Hematopoietic multipotent progenitor cell treated with erythropoietin and hydrocortisone succinate and interleukin-3 and kit ligand, for 17 days (in vitro differentiated cells): ENCODE measurements at places on chromosomes 1 and 21.

DNA sequence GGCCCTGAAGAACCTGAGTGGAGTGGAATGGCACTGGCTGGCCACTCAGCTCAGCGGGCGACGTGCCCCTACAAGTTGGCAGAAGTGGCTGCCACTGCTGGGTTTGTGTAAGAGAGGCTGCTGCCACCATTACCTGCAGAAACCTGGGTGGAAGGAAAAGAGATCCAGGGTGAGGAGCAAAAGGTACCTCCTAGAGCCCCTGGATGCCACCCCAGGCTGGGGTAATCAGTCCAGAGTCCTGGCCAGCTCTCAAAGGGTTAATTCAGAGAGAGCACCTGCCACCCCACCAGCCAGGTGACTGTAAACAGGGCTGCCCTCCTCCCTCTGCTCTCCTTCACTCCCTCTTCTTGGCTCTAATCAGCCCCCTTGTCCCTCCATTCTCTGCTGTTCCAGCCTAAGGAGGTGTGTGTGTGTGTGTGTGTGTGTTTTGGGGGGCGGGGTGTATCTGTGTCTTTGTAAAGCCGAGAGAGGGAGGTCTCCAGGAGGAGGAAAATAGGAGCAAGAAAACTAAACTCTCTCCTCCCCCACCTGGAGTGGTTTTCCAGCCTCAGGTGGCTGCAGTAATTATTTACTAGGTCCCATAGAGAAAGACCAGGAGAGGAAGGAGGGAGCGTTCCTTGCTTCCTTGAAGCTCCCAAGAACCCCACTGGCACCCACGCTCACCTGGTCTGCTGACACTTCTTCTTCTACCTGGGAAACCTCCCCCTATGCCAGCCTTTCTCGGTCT lies 12.6 kb downstream of the TRIM46 start:
- DNase-seq: no peak

- no peak for DNase-seq
Measured at GRCh38 chr1:84206375-84206774, 62.3 kb downstream of the PRKACB start.

DNA sequence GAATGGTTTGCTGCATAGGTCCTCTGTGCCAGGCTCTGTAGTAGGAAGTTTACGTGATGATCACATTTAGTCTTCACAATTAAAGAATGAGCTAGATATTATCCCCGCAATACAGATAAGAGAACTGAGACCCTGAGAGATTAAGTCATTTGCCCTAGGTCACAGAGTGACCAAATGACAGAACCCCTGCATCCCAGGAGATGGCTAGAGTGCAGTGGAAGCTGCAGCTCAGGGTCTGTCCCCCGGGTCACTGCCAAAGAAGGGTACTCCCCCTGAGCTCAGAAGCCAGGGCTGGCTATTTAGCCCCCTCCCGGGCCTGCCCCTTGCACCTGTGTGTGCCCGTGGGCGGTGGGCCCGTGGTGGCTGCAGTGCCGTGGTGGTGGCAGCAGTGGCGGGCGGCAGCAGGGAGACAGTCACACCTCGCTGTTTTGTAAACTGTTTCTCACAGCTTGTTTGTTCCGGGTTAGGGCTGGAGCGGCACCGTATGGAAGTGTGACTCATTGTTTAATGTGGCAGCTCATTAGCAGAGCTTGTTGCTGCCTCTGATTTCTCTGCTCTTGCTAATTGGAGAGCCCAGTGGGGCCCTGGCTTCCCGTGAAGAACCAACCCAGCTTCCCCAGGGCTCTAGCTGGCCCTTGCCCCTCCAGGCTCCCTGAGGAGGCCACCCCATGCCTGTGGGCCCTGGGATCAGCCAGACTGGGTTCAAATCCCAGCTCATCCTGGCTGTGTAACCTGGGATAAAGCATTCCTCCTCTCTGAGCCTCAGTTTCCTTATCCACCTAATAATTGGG lies 19.3 kb upstream of the FOXO6 start:
- no peak for DNase-seq

GRCh38 chr21:34609933-34610549 lies 4.9 kb downstream of the RCAN1 start:
- no peak for DNase-seq

DNA sequence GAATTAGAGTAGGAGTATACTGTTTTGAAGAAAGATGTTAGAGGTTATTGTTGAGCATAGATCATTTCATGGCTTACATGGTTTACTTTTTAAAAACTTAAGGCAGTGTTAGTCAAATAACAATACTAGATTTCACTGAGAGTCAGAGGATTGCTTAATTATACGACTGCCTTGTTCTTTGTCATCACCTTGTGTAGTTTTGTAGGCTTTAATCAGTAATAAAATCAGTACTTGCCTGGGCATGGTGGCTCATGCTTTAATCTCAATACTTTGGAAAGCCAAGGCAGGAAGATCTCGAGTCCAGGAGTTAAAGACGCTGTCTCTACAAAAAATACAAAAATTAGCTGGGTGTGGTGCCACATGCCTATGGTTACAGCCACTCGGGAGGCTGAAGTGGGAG lies 41.3 kb upstream of the GPR52 start:
- no peak for DNase-seq

DNA sequence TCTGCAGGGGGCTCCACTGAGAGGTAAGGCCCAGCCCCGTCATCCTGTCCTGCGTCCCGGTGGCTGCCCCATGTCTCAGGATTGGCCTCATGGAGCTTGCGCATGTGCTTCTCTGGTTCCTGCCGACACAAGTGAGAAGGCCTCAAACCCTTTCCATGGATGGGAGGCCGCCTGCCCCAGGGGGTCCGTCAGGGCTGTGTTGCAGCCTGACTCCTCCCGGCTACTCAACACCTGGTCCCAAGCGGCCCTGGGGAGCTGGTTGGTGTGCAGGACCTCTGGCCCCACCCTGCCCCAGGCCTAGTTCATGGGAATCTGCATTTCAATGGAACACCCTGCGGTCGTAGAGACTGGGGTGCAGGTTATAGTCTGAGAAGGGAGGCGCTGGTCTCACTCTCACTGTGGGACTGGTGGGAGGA lies 21.1 kb upstream of the PDE9A start:
- DNase-seq: no peak

GRCh38 chr1:200895801-200896530 lies 1.3 kb downstream of the INAVA start:
- no peak for DNase-seq

- DNase-seq: no peak
Measured at GRCh38 chr1:17799642-17800041, 44.5 kb downstream of the ACTL8 start.

DNA sequence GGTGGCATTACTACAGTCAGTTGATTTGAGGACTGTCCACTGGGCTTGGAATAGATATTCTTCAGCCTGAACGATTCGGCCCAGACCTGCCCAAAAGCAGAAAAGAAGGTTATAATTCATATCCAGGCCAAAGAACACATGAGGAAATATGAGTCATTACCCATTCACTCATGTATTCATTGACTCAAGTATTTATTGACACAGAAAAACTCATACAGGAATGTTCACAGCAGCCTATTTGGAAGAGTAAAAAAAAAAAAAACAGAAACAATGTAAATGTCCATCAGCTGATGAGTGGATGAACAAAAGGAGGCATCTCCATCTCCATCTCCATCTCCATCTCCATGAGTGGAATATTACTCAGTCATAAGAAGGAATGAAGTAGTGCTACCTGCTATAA lies 15.9 kb downstream of the ZMYND12 start:
- no peak for DNase-seq

- DNase-seq: no peak
Measured at GRCh38 chr1:36124404-36125128, 456 bp downstream of the COL8A2 start.

- DNase-seq: no peak
Measured at GRCh38 chr1:63868268-63868781, 94.5 kb downstream of the ROR1 start.

- DNase-seq: no peak
Measured at GRCh38 chr1:232726048-232726779, 79.0 kb upstream of the MAP10 start.

DNA sequence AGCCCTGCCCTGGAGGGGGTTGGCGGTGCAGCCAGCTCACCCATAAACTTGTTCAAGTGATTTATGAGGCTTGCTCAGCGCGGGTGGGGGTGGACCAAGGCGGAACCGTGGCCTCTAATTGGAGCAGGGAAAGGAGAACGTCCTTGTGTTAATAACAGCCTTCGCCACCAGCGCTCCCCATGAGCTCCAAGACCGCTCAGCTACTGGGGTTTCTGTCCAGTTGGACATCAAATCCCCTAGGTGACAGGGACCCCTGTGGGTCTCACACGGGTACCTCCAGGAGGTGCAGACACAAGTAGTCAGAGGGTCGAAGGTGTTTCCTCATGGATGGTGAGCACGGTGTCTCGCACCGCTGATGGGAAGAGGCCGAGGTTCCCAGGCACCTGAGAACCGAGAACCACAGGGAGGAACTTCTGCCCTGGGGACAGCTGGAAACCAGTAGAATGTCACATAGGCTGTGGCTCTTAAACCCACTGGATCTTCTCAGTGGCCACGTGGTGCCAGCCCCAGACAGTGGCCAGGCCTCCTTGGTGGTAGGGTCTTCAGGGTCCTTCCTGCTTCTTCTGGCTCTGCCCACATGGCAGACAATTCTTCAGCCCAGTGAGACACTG lies 3.7 kb upstream of the ACTRT2 start:
- DNase-seq: no peak

GRCh38 chr1:9115351-9116205 lies 13.3 kb downstream of the GPR157 start:
- DNase-seq: no peak

- no peak for DNase-seq
Measured at GRCh38 chr1:78011050-78011449, 6.3 kb downstream of the DNAJB4 start.

DNA sequence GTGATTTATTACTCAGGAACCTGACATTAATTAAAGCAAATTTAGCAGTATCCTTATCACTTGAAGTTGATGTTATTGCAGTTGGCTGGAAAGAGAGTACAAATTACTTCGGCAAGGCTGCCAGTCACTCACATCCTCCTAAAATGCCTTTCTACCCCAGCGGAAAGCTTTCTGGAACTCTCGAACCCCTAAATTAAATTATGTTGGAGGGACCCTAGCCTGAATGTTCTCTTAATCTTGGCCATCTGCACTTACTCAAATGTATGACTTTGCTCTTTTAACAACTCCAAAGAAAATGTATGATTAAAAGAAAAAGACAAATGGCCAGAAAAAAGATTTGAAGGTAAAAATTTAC lies 242.6 kb upstream of the USP25 start:
- no peak for DNase-seq

DNA sequence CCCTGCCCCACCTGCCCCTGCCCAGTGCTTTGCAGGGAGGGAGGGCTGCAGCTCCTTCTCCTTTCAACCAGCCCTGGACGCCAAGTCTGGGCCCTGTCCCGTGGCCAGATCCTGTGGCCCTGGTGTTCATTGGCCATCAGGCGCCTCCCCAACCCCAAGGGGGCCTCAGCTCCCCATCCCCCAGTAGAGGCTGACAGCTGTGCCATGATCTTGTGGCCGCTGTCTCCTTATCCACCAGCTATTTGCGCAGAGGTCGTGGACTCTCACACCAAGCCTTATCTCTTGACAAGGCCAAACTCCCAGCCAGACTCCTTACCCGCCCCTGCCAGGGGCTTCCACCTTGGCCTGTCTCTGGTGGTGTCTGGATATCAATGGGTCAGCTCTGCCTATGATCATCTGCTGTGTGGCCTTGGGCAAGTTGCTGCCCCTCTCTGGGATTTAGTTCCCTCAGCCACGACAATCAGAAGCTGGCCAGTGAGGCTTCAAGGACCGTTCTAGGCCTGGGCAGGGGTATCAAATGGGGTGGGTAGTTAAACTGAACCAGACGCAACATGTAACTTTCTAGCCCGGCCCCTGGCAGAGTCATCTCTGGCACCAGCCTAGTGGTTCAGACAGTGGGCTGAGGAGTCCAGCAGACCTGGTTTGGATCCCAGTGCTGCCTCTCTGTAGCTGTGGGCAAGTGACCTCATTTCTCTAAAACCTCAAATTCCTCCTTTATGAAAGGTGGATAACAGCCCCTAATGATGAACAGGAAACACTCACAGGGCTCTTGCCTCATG lies 3.3 kb upstream of the COL8A2 start:
- DNase-seq: no peak

DNA sequence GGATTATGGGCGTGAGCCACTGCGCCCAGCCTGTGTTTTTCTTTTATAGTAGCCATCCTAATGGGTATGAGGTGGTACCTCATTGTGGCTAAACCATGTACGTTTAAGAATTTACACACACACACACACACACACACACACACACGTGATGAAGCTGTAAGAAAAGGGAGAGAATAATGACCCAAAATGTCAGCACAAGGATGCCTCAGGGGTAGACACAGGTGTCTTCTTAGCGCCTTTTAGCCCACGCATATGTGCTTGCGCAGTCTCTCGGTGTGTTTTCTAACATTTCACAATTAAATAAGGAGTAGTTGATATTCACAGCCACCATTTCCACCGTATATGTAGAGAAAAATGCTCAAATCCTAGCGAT lies 782 bp upstream of the PFKL start:
- no peak for DNase-seq

DNA sequence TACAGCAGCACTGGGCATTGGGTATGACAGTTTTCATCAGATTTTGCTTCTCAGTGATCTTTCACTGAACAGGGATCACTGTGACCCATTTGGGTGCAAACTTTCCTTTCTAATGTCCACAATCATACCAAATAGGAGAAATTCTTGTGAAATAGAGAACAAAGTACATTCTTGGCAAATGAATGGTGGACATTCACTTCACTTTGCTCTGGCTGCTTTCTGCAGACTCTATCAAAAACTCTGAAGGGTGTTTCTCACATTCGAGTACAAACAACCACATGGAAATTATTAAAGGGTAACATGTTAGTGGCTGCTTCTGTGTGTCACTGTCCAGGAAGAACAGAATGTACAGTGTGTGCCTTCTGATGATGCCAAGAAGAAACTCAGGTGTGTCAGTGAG lies 61.9 kb upstream of the ADAM30 start:
- DNase-seq: no peak

- DNase-seq: no peak
Measured at GRCh38 chr1:82542766-82543165, 742.0 kb downstream of the ADGRL2 start.

DNA sequence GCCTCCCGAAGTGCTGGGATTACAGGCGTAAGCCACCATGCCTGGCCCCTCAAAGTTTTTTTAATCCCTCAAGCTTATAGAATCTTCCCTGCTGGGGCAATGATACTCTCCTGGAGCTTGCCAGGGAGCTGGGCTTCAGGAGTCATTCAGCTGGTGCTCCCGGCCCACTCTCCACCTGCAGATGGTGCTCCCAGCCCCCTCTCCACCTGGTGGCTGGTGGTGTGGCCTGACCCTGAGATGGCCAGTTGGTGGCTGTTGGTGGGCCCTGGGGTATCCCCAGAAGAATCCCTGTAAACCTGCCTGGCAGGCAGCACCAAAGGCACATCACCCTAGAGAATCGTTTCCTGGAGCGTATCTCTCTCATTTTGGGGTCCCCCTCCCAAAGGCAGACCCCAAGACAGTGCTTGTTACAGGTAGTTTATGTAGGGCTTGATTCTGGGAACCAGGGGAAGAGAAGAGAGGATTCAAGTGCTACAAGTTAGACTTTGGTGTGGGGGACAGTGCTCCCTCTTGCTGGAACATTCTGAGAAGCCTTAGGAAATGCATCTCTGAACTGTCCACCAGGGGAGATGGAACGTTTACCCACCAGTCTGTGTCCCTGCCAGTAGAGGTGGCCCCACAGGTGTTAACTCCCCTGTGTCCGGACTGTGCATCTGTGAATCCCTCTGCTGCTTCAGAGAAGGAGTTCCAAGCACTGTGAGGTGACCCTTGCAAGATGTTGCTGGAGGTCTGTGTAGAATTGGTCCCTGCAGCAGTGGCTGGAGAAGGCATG lies 29.1 kb upstream of the ACTL8 start:
- no peak for DNase-seq
